ENCODE measurements at places on chromosomes 2 and 18.

GRCh38 chr2:162704496-162704895 is 134.1 kb downstream of the KCNH7 start:
- DNase-seq, result no peak

DNA sequence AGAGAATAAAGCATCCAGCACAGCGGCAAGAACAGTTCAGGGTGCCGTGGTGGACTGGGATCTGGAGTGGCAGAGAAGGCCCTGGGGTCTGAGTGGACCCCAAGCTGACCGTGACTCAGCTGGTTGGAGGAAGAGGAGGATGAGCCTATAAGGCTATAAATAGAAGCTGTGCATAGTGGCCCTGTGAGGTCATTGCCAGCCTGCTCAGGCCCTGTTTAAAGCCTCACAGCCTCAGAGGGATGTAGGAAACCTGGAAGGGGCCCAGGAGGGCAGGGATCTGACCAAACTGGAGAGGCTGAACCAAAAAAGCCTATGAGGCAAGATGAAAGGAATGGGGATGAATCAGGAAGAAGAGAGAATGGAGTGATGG is 11.3 kb upstream of the DES start:
- no peak for DNase-seq

DNA sequence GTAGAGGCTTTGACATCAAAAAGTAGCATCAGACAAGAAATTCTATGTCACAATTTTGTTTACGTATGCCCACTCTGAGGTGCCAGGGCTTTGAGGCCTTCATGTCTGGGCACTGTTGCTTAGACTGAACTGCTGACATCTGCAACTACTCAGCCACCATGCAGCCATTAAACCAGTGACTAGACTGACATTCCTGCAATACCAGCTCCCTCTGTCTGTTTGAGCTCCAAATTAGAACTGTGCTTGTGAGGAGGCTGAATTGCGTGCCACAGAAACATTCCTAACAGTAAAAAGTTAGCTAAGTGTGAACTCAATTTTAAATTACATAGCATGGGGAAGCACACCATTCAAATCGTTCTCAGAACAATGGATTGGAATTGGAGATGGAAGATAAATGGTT is 163.2 kb downstream of the INSIG2 start:
- no peak for DNase-seq

- no peak for DNase-seq
These were observed 82.6 kb downstream of the MBP start for GRCh38 chr18:77049938-77050337.

- no peak for DNase-seq
These were observed 2.0 kb downstream of the SDC1 start for GRCh38 chr2:20222769-20223406.

- DNase-seq, result no peak
These were observed 17.1 kb downstream of the HS6ST1 start for GRCh38 chr2:128301501-128301966.

DNA sequence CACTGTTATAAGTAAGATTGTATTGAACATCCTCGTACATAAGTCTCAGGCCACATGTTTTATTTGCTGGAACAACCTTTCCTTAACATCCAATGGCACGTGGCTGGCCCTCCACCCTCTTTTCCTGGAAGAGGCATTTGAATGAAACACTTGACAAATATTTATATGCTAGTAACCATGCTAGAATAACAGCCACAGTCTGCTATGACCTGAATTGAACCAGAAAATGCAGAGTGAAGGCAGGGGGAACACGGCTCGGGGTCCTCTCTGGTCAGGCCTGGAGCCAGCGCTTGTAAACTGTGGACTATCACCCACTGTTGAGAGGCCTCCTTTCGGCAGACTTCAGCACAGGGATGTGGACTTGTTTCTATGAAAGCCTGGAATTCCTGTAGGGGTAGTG is 198.2 kb upstream of the COPS8 start:
- no peak for DNase-seq

DNA sequence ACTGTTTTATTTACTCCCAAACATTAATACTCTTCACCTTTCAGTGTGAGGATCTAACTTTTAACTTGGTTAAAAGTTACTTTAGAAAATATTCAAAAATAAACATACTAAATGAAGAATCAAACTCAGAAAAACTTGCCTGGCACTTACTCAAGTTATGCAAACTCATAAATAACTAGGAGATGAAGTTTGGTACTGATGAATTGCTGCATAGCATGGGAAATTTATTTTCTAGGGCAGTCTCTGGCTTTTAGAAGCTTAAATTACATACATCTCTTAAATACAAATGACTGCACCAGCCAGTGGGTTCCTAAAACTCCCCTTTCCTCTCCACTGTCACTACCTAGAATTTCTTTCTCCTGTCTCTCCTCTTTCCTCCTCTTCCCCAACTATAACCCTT is 46.7 kb upstream of the CREB1 start:
- DNase-seq, result no peak
